ENCODE measurements at places on chromosomes 6 and 20.

DNA sequence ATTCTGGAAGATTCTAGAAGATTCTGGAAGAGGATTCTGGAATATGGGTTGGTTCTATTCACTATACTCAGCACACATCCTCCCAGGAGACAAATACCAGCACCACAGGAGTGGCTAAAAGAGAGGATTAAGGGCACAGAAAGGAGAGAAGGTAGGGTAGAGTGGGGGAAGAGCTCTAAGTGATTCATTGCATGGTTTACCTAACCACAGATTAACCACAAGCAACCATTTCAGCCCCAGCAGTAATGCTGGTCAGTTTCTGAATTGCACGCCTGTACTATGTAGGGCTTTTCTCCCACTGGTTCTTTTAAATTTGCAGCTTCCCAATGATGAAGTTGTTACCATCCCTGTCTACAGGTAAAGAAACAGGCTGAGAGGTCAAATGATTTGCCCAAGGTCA lies 192.7 kb upstream of the PMEPA1 start:
- no peak for DNase-seq

GRCh38 chr6:163572612-163573011 lies 158.1 kb downstream of the QKI start:
- DNase-seq, result no peak

DNA sequence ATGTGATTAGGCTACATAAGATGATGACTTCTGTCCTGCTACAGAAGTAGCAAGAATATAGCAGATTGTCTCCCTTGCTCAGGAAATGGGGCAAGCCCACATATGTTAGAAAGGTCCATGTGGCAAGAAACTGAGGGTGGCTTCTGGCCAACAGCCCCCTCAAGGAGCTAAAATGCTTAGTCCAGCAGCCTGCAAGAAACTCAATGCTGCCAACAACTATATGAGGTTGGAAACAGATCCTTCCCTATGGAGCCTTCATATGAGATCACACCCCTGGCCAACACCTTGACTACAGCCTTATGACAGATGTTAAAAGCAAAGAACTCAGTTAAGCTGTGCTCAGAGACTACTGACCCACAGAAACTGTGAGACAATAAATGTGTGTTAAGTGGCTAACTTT lies 22.1 kb downstream of the PTPRT start:
- DNase-seq, result no peak

- no peak for DNase-seq
These were observed 30.3 kb downstream of the TBPL1 start for GRCh38 chr6:133983099-133983939.

- no peak for DNase-seq
These were observed 864 bp upstream of the CEBPB start for GRCh38 chr20:50189681-50190250.

DNA sequence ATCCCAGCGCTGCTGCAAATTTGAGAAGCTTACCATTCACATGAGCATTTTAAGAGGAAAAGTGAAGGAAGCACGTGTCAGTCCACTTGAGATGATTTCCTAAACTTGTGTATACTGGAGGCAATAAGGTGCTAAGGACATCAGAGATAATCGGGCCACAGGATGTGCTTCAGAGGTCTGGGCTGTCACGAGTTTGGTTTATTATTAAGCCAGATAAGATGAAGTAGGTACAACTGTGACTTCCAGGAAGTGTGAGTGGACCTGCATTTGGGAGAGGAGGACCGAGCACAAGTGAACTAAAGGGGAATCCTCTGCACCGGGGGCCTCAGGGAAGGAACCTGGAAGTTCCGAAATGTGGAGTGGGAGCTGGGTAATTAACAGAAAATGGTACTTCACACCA lies 1.4 kb downstream of the SAMD5 start:
- DNase-seq, result no peak

- DNase-seq, result no peak
These were observed 122.9 kb downstream of the NFATC2 start for GRCh38 chr20:51419646-51420045.

DNA sequence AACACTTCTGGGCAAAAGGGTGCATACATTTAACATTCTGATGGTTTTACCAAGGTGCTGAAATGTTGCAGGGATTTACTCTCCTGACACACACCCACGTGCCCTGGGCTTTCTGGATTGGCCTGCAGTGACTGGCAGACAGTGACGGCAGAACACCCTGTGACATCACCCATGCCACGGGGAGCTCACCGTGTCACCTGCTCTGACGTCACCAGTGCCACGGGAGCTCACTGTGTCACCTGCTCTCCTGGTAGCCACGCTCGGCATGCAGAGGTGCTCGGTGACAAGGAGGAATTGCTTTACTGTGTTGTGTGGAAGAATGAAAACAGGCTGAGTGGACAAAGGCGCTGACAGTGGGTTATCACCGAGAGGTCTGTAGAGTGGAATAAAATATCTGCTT lies 99.3 kb downstream of the RAMACL start:
- no peak for DNase-seq

DNA sequence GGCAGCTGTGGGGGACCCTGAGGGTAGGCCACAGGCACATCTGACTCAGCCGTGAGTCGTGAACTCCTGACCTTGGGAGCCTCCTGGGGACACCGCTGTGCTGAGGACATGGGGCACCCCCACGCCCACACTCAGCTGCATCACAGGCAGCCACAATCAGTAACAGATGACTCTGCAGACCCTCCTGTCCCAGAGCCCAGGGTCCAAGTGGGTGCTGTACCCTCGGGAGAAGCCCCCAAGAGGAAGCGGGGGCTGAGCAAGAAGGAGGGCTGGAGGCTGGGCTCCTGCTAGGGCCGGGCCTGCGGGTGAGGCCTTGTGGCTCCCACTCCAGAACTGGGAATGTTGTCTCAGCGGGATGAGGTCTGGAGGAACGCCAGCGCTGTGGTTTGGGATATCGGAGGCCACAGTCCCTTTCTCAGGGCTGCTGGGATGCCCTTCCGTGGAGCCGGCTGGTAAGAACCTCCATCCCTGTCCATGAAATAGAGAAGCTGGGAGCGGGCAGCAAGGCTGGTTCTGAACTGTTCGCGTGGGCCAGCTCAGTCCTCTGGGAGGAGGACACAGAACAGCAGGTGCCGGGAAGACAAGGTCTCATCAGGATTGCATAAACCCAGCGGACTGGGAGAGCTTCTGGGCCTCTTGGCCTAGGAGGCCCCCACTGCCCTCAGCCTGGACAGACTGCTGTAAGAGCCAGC lies 3.1 kb upstream of the LAMA5 start:
- DNase-seq, result no peak

DNA sequence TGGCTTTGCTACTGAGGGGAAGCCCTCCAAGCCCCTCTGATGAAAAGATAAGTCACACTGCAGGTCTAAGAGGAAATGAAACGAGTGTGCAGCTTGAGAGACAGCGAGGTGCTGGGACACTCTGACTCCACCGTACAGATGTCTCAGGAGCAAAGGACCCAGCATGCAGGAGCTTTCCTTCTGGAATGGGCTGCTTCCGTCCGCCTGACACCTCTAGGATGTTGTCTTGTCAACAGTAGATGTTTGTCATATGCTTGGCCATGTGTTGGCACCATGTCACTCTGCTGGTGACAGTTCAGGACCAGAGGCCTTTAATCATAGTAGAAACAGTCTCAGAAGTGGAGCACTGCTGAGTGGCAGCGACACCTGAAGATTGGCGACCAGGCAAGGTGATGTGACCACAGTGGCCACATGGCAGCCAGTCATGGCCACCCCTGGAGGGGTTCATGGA lies 46.7 kb downstream of the SLC24A3 start:
- no peak for DNase-seq

DNA sequence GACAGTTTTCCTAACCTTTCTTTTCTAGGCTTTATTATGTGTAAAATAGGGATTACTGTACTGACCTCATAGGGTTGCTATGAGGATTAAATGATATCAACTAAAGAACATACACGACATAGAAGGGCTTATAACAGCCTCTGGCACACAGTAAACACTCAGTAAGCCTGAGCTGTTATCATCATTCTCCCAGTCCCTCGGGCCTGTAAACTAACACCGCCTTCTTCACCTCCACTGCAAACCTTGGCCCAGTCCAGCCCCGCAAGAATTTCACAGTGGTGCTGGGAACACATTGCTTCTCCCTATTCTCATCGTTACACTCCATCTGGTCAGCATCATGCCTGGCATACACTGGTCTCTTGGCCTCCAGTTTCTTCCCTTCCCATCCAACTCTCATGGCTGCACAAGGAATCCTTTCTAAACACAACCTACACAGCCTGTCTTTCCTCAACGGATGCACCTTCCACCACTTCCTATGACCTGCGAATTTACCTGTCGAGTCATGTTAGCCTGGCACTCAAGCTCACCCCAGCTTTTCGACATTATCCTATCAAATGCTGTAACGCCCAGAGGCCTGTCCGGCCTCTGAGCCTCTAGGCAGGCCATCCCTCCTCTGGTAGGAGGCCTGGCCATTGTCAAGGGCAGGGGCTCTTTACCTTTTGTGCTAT lies 92.1 kb downstream of the FYN start:
- no peak for DNase-seq

DNA sequence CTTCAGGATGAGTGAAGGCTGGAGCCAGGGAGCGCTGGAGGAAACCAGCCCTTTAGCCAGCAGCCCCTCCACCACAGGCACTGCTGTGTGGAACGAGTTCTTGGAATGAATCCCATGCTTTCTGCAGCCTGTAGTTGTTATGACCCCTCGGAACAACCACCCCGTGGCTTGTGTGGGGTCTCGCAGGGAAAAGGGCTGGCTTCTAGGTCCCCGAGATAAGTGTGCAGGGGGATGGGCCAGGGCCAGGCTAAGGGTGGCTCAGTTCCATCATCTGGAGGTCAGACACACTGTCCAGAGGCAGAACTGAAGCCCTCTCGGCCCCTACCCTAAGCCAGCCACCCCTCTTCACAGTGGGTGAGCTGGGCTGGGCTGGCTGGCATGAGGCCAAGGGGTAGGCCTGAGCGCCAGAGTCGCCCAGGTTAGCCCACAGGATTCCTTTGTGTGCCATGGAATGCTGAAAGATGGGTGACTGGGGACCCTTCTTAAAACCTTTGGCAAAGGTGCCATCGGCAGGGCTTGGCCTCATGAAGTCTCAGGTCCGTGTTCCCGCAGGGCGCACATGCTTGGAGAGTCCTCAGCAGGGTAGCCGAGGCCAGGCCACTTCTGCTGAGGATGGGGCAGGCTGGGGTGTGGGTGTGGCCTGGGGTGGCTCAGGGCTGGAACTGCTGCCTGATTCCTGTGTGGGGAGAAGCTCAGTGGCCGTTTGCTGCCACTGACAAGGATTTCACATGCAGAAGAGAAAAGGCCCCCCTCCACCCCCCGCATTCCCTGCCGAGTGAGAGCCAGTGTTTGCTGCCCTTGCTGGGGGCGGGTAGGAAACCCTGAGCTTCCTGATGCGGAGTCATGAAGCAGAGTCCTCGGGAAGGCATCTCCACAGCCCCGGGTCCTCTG lies 24.6 kb downstream of the SPATA2 start:
- DNase-seq, result no peak

GRCh38 chr20:44909872-44910689 lies at the start of gene PABPC1L:
TSS of gene PABPC1L (plus strand) at chr20:44910060. CDS start at chr20:44910144, 84 bp downstream.
- no peak for DNase-seq

DNA sequence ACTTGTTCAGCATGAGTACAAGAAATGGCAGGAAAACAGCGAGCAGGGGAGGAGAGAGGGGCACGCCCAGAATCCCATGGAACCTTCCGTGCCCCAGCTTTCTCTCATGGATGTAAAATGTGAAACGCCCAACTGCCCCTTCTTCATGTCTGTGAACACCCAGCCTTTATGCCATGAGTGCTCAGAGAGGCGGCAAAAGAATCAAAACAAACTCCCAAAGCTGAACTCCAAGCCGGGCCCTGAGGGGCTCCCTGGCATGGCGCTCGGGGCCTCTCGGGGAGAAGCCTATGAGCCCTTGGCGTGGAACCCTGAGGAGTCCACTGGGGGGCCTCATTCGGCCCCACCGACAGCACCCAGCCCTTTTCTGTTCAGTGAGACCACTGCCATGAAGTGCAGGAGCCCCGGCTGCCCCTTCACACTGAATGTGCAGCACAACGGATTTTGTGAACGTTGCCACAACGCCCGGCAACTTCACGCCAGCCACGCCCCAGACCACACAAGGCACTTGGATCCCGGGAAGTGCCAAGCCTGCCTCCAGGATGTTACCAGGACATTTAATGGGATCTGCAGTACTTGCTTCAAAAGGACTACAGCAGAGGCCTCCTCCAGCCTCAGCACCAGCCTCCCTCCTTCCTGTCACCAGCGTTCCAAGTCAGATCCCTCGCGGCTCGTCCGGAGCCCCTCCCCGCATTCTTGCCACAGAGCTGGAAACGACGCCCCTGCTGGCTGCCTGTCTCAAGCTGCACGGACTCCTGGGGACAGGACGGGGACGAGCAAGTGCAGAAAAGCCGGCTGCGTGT lies 11.6 kb downstream of the TNFAIP3 start:
- DNase-seq, result no peak

- no peak for DNase-seq
These were observed 12.9 kb upstream of the WFDC2 start for GRCh38 chr20:45456632-45457031.

DNA sequence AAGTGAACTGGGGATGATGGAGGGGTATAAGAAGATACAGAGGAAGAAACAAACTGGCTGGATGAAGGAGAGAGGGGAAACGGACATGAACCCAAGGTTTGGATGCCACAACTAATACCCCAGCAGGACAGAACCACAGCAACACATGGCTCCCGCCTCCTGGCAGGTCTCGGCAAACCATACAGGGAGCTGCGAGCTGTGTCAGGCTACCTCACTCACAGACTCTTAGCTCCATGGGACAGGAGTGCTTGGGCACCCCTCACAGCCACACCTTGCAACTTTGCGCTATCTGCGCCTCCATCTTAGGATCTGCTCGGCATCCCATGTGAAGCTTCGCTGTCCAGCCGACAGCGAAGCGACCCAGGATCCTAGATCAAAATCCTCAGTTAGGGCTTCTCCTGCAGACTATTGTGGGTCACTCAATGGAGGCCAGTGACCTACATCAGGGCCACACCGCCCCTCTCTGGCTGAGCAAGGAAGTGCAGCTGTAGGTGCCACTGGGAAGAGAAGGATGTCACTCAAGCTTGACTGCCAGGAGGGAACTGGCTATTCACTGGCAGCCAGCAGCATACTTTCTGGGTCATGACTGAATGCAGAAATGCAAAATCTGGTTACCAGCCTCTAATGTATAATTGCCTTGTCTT lies 174.4 kb upstream of the RIN2 start:
- no peak for DNase-seq

DNA sequence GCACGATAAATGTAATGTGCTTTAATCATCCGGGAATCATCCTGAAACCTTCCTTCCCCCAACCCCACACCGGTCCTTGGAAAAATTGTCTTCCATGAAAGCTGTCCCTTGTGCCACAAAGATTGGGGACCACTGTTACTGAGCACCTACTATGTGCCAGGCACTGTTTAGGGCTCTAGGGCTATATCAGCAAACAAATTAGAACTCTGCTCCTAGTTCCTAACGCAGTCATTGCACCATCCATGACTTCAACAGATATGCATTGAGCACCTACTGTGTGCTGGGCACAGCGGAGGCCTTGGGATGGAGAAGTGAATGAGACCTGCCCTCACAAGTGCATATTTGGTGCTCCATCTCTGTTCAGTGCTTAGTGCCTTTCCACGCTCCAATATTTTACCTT lies 50.3 kb upstream of the BLCAP start:
- DNase-seq, result no peak

GRCh38 chr20:50061151-50062005 lies 51.6 kb downstream of the UBE2V1 start:
- no peak for DNase-seq
